ENCODE measurements at places on chromosomes 3 and 15.

- DNase-seq, result no peak
These were observed 163.1 kb downstream of the TUSC7 start for GRCh38 chr3:116872688-116873087.

DNA sequence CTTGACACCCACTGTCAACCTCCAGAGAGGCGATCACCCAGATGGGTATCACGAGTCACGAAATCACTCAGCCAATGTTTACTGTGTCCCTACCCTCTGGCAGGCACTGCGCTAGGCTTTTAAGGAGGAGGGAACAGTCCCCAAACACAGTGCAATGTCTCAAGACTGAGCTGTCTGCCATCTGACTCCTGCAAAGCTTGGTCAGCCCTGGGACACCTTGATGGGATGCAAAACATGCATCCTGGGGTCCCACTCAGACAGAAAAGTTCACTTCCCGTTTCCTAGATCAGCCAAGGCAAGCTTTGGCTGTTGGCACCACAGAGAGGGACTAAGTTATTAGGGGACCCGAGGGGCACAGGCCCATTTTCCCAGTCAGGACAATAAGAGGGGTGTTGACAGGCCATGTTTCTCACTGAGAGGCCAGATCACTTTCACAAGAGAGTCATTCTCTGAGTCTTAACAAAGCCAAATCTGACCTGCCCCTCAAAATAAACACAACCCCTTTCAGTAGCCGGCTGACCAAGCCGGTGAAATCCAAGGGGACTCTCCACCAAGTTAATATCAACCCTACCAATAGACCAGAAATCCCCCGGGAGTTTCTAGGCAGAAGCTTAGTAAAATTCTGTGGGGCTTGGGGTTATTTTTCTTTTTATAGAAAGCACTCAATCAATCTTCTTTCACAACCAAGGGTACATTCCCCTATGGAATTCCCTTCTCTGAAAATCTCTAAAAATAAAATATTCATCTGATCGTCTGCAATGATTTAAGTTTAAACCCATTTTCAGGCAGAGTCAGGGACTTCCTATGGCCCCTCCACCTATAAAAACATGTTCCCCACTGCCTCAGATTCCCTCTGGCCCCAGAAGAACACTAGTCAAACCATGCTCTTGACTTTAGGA, 3.5 kb downstream of the RFTN1 start:
- no peak for DNase-seq

GRCh38 chr3:9951598-9951961, 628 bp downstream of the PRRT3 start:
- no peak for DNase-seq

GRCh38 chr3:13343601-13344000, 76.5 kb downstream of the NUP210 start:
- DNase-seq, result no peak

DNA sequence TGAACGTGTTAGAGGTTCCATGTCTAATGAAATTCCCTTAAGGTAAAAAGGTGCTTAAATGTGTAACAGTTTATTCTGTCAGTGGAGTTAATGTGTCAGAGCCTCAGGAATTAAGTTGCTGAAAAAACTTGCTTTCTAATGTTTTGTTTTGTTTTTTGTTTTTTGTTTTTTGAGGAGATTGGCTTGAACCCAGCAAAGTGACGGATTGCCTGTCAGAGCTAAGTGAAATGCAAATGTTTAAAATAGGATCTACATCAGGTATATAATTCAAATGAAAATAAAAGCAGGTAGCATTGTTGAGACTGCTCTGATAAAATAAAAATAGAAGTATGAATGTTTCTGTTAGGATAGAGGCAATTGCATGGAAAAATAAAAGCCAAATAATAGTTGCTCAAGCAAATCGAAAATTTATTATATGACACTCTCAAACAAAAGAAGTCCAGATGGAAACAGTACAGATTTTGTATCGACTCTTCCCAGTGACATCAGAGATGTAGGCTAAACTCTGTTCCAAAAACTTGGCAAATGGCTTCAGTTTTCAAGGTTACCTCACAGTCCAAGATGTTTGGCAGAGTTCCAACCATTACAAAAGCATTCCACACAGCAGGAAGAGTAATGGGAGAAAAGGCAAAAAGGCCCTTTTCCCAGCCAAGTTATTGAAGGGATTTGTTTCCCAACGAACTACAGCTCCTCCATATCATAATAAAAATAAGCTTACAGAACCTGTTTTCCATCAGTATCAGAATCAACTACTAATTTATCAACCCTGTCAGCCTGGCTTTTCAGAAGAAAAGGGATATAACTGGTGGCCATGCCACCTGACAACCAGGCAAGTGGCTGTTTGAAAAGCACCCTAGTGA, 291.0 kb downstream of the TBL1XR1 start:
- DNase-seq, result no peak

DNA sequence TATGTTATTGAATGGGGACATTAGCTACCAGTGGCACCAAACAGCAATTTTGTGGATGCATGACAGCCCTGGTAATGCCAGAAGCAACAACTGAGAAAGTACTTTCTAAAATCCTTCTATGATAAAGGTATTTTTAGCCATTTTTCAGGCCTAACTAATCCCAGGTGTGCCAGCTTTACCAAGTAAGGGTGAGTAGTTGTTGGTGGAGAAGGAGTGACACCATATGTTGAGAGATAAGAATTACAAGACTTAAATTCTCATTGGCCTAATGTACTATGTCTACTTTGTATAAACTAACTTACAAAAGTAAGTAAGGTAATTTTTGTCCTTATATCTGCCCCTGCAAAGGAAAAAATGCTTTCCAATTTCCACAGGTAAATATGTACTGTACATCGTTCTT, 4.1 kb upstream of the COX17 start:
- DNase-seq, result no peak
